Activated T-helper 1 cell treated with anti-CD3 and anti-CD28 coated beads, Interleukin-12 subunit alpha, Interleukin-12 subunit beta, Interleukin-2, Interleukin-4 antibody, amounts not matched to agents 30 ng/mL and 10 ng/mL and 1 ng/mL, durations not matched to agents 14 hours and 24 hours and 36 hours (primary cell): ENCODE measurements at places on chromosomes 1 and 21.

DNA sequence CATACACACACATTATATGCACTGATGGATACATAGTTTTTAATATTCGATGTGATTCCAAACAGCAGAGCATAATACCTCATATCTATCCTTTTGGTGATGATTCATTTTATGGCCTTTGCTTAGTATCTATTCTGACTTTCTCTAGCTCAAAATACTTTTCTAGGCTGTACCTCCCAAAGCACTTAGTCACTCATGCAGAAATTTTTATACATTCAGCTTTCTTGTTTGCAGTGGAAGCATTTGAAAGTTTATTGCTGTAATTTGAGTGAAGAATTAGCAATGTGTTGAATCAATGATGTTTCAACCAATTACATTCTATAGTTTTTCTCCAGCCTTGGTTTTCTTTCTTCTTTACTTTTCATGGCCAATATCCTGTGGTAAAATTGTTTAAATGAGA is 66.7 kb downstream of the LBR start:
- H3K27ac ChIP-seq = no peak overlapping the region
- no peak for DNase-seq
- peaks cover 19% of the 10 kb centered on the region for H3K27me3 ChIP-seq
- H3K4me1 ChIP-seq = peaks cover 12% of the 10 kb centered on the region
- H3K4me3 ChIP-seq = no peak overlapping the region

DNA sequence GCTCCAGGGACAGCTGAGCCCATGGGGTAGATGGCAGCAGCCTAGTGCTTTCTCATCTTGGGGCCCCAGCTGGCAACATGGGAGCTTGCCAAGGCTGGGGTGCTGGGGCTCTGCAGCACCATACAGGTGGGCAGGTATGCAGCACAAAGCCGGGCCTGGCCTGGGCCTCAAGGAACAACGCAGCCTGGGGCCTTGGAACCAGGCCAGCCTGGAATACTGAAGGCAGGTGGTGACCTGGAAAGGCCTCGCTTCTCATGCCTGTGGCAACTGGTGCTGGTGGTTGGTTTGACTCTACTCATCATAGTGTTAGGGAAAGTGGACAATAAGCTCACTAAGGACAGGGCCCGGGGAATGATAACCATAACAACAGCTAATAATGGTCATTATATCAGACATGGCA is 27.0 kb upstream of the SDHB start:
- H3K36me3 ChIP-seq = no peaks in the 10 kb centered on the region
- H3K4me1 ChIP-seq = no peaks in the 10 kb centered on the region
- H3K4me3 ChIP-seq = no peak overlapping the region

DNA sequence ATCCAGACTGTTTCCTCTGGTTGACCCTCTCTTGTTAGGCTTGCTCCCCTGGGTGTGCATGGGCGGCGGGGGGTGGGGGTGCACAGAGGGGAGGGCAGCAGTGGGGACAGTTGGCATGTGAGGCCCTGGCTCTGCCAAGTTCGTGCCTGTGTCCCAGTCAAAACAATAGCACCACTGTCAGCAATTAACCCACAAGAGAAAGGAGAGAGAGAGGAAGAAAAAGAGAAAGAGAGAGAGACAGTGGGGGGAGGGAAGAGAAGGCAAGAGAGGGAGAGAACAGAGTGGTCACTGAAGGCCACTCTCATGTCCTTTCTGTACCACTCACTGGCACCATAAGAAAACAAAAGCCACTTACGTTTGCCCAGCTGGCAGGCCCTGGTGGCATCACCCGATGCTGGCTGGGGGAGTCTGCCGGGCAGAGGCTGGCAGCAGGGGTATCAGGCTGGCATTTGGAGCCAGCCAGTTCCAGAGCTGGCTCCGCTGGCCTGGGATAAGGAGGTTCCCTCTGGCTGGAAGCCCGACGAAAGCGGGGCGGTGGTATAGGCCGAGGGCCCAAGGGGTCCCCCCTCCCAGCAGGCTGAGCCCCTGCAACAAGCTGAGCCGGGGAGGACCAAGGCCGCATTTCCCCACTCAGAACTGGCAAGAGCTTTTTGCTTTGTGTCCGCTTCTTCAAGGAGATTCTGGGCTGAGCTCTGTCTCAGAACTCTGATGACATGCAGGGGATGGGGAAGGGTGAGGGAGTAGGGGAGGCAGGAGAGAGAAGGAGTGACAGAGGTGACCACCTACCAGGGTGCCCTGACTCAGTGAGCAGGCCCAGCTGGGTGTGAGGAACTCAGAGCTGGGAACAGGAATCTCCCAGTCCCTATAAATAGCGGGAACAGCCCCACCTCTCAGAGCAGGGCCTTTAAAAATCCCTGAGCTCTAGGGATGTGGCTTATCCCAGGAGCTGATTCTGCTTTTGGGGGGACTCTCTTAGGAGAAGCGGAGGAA is 27.9 kb downstream of the PIK3C2B start:
- H3K27me3 ChIP-seq = no peaks in the 10 kb centered on the region
- DNase-seq = no peak

- no peaks in the 10 kb centered on the region for H3K27me3 ChIP-seq
- H3K4me3 ChIP-seq = no peak overlapping the region
- no peaks in the 10 kb centered on the region for H3K4me1 ChIP-seq
- DNase-seq = no peak
- no peaks in the 10 kb centered on the region for H3K36me3 ChIP-seq
Observed at GRCh38 chr1:60448850-60449249, 375.3 kb upstream of the C1orf87 start.

DNA sequence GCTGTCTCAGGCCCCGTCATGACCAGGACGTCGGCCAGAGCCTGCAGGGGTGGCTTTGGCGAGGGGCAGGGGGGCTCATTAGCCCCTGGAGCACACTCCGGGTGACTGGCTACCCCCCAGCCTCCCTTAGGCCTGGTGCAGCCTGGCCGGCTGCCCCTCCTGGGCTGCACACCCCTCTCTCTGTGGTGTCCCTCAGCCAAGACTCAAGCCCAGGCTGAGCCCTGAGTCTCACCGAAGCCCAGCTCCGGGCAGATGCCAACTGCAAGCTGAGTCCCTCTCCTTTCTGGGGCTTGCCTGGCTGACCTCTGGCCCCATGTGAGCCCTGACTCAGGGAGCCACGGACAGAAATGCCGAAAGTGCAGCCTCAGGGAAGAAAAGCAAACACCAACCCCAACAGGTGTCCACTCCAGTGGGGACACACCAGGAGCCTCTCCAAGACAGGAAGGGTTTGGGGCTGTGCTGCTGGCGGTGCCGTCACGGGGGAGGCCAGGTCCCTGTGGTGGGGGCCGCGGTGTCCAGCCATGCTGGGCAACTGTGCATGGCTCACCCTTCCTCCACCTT is 5.3 kb upstream of the IBA57 start:
- no peaks in the 10 kb centered on the region for H3K27me3 ChIP-seq
- H3K4me1 ChIP-seq = peaks cover 15% of the 10 kb centered on the region
- no peaks in the 10 kb centered on the region for H3K36me3 ChIP-seq
- no peak overlapping the region for H3K27ac ChIP-seq

GRCh38 chr1:75727571-75727970 is 3.1 kb downstream of the ACADM start:
- H3K36me3 ChIP-seq = peaks cover 11% of the 10 kb centered on the region
- H3K27me3 ChIP-seq = no peaks in the 10 kb centered on the region
- H3K27ac ChIP-seq = peak overlapping the region; percentile 4
- DNase-seq = no peak
- H3K4me1 ChIP-seq = peaks cover 30% of the 10 kb centered on the region

- H3K27me3 ChIP-seq = no peaks in the 10 kb centered on the region
- peak overlapping the region; percentile 39 for H3K4me3 ChIP-seq
- peaks cover 25% of the 10 kb centered on the region for H3K4me1 ChIP-seq
- peaks cover 8% of the 10 kb centered on the region for H3K36me3 ChIP-seq
- H3K27ac ChIP-seq = no peak overlapping the region
- no peak for DNase-seq
Observed at GRCh38 chr21:36384885-36385232, 333 bp upstream of the CHAF1B start.

DNA sequence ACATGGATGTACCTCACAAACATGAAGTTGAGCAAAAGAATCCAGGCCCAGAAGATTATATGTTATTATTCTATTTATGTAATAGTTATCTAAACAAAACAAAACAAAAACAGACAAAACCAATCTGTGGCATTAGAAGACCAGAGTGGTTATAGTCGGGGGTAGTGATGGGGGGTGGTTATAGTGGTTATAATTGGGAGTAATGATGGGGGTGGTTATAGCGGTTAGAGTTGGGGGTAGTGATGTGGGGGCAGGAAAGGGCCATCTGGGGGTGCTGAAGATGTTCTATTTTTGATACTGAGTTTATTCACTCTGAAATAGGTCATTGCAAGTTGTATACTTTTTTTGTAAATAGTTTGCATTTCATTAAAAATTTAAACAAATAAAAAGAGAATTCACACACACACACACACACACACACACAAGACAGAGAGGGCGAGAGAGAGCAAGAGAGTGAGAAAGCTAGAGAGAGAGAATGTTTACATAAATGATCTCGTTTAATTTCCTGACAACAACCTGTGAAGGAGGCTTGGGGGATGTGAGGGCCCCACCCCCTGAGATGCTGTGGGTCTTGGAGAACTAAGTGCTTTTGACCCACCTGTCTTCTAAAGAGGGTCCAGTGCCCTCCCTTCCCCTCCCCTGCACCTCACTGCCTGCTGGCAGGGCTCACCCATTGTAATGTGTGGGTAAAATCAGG is 37.4 kb downstream of the RHOU start:
- no peak overlapping the region for H3K4me3 ChIP-seq
- DNase-seq = no peak
- no peaks in the 10 kb centered on the region for H3K36me3 ChIP-seq
- H3K27ac ChIP-seq = no peak overlapping the region
- H3K4me1 ChIP-seq = peaks cover 11% of the 10 kb centered on the region

DNA sequence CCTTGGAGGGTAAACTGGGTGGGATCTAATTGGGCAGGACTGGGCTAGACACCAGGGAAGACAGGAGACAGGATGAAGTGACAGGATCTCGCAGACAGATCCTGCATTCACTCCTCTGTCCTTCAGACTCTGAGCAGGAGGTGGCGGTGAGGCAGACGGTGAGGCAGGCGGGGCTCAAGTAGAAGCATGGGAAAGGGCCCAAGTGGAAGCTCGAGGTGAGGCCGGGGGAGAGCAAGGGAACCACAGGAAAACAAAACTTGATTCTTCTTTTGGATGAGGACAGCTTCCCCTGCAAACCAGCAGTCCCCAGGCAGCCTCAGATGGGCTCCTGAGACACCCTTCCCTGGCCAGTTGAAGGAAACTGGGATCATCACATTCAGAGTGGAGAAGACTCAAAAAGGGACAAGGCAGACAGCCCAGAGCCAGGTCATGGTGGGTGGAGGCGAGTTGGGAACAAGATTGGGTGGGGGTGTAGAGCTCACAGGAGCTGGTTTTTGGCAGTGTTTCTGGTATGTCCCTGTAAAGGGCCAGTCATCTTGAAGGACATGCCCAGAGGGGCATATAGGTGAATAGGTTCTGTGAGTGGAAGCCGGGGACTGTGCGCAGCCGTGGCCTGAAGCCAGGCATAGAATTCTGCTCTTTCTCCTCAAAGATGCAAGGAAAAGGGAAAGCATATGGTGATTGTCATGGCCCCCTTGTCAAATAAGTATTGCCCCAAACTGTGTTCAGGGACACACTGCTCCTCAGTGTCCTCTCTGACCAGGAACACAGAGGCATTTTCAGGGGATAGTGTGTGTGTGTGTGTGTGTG is 18.0 kb downstream of the INKA2 start:
- H3K4me1 ChIP-seq = peaks cover 7% of the 10 kb centered on the region
- H3K36me3 ChIP-seq = peaks cover 13% of the 10 kb centered on the region
- H3K4me3 ChIP-seq = no peak overlapping the region
- peak overlapping the region; percentile 20 for H3K27ac ChIP-seq

DNA sequence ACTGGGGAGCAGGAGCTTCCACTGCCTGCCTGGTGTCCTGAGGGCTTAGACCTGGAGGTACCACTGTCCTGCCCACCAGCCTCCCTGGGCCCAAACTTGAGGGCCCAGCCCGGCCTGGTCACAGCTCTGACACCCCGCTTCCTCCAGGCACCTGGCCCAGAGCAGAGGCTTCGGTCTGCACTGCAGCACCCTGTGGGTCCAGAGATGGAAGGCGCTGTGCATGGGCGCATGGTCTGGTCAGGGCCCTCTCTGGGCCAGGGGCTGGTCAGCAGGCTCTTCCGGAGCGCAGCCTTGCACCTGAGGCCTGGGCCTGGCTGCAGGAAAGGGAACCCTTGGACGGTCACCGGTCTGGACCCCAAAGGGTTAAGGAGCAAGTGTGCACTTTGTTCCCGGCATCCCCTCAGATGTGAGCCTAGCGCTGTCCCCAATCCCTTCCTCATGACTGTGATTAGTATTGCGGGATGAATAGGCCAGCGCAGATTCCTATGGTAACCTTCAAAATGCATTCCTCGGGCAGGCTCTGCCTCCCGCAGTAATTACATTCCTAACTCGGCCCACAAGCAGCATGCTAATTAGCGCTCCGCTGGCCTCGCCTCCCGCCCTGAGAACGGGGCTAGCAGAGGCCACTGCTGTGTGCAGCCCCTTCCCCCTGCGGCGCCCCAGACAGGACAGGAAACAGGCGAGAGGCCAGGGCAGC is 36.3 kb downstream of the PRDM16 start:
- H3K4me1 ChIP-seq = no peaks in the 10 kb centered on the region
- H3K27me3 ChIP-seq = peaks cover 3% of the 10 kb centered on the region
- no peaks in the 10 kb centered on the region for H3K36me3 ChIP-seq
- no peak overlapping the region for H3K27ac ChIP-seq
- no peak for DNase-seq

- H3K4me3 ChIP-seq = no peak overlapping the region
- H3K27me3 ChIP-seq = no peaks in the 10 kb centered on the region
- H3K4me1 ChIP-seq = no peaks in the 10 kb centered on the region
Observed at GRCh38 chr1:243550276-243550675, 294.4 kb downstream of the SDCCAG8 start.

GRCh38 chr1:195915826-195916225 is 692.4 kb downstream of the KCNT2 start:
- H3K4me3 ChIP-seq = no peak overlapping the region
- no peak for DNase-seq
- H3K27ac ChIP-seq = no peak overlapping the region
- H3K4me1 ChIP-seq = no peaks in the 10 kb centered on the region
- H3K27me3 ChIP-seq = no peaks in the 10 kb centered on the region
- H3K36me3 ChIP-seq = no peaks in the 10 kb centered on the region

GRCh38 chr1:38114241-38115026 is 67.8 kb upstream of the POU3F1 start:
- no peaks in the 10 kb centered on the region for H3K27me3 ChIP-seq
- H3K27ac ChIP-seq = no peak overlapping the region
- H3K4me1 ChIP-seq = no peaks in the 10 kb centered on the region
- DNase-seq = no peak
- H3K36me3 ChIP-seq = no peaks in the 10 kb centered on the region
- H3K4me3 ChIP-seq = no peak overlapping the region

DNA sequence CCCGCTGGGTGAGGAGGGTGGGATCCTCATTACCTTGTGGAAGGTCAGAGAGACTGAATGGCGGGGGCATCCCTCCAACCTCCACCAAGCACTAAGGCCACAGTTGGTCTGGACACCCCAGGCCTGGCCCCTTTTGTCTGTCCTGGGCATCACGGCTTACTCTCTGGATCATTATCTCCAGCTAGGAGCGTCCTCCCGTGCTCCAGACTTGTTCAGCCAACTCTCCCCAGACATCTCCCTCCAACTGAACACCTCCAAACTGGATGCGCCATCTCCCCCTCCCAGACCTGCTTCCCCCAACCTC is 7.3 kb upstream of the GJB5 start:
- H3K4me3 ChIP-seq = no peak overlapping the region
- no peaks in the 10 kb centered on the region for H3K36me3 ChIP-seq
